ENCODE measurements at places on chromosomes 13 and 19.
A peak's percentile ranks its signal among the peaks of the same experiment; 100 is the strongest.

GRCh38 chr13:107480130-107480529, 735.2 kb downstream of the LIG4 start:
- DNase-seq, result no peak

DNA sequence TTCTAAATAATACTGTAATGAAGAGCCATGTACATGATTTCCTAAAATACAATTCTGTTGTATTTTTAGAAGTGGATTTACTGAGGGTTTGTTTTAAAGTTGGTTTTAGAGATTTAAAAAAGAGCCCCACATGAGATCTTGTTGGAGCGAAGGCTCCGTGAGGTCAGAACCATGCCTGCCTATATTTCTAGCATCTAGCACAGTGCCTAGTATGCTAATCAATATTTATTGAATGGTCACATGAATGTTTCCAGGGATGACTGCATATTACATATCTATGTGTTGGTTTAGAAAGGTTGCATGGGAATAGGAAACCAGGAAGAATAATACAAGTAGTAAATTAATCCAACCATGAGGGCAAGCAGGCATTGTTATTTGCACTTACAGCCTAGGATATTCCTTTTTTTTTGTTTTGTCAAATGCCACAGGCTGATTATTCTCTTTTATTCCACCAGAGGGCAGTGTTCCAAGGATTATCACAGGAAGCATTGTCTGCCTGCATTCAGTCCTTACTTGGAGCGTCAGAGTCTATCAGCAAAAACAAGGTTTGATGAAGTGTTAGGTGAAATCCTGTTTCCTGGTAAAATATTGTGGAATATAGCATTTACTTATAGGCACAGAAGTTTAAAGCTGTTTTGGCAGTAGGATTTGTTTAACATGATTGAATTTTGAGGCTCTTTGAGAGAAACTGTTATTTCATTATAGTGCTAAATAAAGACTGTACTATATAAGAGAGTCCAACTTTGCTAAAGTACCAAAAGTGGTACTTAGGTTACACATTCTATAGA, 46.8 kb downstream of the COG3 start:
- DNase-seq, result peak; percentile 44

GRCh38 chr13:44267980-44268379, 105.6 kb upstream of the SERP2 start:
- no peak for DNase-seq

- DNase-seq, result no peak
These were observed 902 bp upstream of the CCDC106 start for GRCh38 chr19:55646889-55647731.

DNA sequence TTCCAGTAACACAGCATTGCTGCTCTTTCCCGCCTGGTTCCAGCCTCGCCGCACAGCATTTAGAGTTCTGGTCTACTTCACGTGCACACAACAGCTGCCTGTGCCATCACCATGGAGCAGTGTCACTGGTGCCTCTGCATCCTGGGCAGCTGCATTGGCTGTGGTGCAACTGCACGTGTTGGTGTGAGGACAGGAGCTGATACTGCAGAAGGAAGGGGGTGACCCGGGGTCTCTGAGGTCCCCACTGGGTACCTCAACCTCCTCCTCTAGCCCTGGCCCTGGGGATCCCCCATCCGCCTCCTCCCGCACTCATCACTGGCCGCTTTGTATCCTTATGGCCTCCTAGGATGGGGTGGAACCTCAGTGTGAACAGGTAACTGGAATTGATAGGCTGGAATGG, 112.5 kb downstream of the SOX1 start:
- DNase-seq, result no peak

DNA sequence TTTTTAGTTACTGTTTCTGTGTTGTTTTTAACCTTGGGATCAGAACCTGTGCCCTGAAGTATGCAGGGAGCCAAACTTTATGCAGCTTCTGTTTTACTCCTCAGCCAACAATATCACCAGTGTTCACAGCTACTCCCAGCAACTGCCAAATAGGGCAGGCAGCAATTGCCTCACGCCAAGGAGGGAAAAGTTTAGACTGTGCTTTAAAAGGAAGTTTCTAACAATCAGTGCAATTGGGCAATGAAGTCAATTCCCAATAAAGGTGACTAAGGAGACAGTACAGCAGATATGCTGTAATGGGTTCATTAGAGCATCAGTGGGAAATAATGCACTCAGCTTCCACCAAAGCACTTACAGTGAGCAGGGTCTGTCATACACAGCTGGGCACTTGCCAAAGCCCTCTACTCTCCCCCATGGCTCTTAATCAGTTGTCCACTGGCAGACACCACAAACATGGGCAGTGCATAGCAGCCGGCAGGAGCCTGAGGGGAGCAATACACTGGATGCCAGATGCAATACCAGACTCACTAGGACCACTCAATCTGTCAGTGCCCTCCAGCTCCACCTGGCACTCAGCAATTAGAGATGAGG, 19.3 kb downstream of the ENOX1 start:
- no peak for DNase-seq

GRCh38 chr13:26589754-26590153, 32.3 kb downstream of the WASF3 start:
- DNase-seq, result no peak

GRCh38 chr13:111361873-111362648, 41.6 kb downstream of the TEX29 start:
- DNase-seq, result peak; percentile 28

- no peak for DNase-seq
These were observed 267.4 kb downstream of the ABCC4 start for GRCh38 chr13:95033890-95034289.

GRCh38 chr13:80036845-80037504, 304.0 kb downstream of the SPRY2 start:
- peak; percentile 60 for DNase-seq

DNA sequence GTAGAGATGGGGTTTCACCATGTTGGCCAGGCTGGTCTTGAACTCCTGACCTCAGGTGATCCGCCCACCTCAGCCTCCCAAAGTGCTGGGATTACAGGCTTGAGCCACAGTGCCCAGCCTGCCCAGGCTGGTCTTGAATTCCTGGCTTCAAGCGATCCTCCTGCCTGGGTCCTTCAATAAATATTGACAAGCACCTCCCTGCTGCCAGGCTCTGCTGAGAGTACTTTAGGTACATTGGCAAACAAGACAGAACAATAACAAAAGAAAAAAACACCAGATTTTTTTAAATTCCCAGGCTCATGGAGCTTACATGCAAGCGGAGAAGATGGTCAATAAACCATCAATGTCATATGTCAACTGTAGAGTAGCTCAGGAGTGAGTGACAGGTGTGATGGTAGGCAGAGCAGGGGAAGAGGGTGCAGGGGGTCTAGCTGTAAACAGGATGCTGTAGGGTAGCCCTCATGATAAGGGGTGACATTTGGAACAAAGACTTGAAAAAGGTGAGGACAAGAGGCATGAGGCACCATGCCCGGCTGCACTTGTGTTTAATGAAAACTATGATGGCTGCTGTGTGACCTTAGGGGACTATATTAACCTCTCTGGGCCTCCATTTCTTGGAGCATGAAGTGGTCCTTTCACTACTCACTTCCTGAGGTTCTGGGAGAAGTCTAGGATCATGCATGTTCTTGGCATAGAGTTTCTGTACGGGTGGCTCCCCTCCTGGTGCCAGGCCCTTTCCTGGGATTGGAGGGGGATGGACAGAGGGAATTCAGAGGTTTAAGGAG, 19.6 kb downstream of the SULT2B1 start:
- DNase-seq, result no peak

DNA sequence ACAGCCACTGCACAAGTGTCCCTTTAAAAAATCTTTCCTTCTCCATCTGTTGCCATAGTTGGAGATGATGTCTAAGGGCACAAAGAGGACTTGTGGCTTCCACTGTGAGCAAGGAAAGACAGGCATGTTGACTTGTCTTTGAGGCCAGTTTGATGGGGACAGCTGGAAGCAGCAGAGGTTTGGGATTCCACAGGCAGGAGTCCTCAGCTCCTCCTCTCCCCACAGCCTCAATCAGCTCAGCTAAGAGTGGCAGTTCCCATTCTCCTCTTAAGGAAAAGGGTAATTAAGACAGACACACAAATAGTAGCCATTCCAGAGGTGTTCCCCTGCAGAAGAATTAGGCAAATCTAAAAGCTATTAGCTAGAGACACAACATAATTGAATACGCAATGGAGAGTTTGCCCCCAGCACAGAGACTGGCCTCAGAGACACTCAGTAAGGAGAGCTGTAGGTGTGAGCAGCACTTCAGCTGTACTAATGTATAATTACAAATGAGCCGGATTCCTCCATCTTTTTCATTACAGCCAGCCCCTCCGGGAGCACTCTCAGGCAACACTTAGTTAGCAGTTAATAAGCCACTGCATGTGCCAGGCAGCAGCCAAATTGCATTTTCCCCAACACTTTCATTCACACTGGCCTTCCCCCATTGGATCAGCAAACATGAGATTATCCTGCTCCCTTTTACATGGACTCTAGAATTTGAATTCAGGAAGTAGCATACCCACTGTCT, 434.0 kb downstream of the FOXO1 start:
- no peak for DNase-seq

GRCh38 chr19:32540621-32541020, 40.4 kb upstream of the PDCD5 start:
- no peak for DNase-seq

GRCh38 chr13:25046985-25047511, 48.9 kb upstream of the PABPC3 start:
- DNase-seq, result no peak

- peak; percentile 22 for DNase-seq
These were observed 45.8 kb downstream of the TGDS start for GRCh38 chr13:94550062-94550738.

DNA sequence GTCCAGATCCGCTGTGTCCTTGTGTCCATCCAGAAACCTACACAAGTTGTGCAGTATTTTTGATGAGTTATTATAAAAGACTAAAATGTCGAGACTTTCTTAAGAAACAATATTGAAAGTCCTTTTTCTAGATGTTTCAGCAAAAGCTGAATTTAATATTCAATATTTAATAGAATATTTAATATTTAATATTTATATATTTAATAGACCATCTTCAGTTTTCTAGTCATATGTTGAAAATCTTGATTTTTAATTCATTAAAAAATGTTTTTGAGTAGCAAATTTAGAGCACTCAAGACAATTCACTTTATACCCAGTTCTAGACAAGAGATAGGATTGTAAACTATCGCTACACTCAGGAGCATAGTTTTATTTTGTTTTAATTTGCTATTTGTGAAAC, 447.8 kb downstream of the SLITRK5 start:
- DNase-seq, result no peak

DNA sequence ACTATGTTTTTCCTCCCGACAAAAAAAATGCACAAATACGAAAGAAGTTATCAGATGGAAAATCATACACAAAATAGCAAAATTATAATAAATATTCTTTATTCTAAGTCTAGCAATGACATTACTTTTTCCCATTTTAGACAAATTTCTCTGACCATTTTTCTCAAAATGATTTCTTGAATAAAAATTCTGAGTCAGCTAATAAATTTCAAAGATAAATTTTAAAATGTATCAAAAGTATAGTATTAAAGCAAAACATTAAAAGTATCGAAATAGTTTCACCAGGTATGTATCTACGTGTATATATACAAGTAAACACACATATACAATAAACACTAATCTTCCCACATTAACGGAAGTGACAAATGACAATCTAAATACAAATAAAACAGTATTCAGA, 8.9 kb downstream of the ZC3H13 start:
- DNase-seq, result no peak

DNA sequence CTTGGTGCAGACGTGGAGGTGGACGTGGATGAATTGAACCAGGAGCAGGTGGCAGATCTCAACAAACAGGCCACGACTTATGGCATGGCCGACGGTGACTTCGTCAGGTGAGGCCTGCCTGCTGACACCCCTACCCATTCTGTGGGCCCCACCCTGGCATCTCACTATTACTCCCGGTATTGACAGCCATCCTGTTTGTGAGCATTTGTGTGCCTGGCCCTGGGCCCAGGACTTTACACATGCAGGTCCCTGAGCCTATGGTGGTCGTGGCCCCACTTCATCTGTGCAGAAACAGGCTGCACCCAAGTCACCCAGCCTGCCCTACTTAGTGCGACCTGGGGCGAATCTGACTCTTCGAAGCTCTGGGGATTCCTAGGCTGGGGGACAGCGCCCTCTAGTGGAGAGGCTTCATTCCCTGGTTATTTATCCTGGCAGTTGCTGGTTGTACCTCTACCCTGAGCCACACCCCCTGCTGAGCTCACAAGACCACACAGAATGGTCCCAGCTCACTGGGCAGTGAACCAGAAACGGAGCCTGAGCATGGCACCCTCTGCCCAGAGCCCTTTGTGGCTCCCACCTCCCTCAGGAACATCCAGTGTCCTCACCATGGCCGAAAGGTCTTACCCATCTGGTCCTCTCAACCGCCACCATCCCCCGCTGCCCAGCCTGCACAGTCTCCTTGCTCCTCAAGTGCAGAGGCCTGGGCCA, 16.9 kb downstream of the ZNF296 start:
- DNase-seq, result peak; percentile 68

- DNase-seq, result no peak
These were observed 18.4 kb downstream of the NLRP13 start for GRCh38 chr19:55913643-55914268.

GRCh38 chr13:105278943-105279381, 1256.5 kb downstream of the EFNB2 start:
- no peak for DNase-seq

DNA sequence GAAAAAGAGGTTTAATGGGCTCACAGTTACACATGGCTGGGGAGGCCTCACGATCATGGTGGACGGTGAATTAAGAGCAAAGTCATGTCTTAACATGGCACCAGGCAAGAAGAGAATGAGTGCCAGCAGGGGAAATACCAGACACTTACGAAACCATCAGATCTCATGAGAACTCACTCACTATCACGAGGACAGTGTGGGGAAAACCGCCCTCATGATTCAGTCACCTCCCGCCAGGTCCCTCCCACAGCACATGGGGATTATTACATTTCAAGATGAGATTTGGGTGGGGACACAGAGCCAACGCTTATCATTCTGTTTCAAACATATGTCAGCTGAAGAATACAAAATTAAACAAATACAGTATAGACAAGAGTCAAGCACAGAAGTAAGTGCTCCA, 165.1 kb downstream of the PCCA start:
- DNase-seq, result no peak

DNA sequence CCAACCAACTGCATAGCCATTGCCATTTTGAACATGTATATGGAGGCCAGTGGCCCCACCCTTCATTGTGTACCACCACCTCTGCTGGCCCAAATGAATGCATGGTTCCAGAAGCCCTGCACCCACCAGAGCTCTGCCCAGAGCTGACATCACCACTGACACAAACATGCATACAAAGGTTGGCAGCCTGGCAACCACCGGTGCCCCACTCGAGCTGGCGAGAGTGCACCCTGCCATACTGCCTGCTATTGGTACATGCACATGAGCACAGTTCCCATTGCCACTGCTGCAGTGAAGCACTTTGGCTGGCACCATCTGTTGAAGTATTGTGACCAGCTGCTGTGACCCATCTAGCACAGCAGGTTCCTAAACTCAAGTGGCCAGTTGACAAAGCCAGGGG, 1564.9 kb downstream of the OLFM4 start:
- DNase-seq, result no peak

DNA sequence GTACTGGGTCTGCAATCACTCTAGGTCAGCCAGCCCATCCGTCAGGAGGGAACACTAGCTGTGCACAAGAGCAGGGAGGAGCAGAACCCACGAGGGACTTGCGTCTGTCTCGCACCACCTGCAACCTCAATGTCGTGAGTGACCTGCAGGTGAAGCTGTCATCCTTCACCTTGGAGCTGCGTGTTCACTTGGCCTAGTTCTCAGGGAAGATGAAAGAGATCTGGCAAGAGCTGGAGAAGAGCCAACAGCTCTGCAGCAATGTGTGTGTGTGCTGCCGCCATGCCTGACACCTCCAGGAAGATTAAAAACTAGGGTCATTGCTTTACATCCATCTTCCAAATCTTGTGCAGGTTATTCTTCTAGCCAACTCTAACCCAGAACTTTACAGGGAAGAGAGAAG, 117.6 kb upstream of the MRI1 start:
- DNase-seq, result no peak

Data from KG1 (cell line).